Ecto neural progenitor cell (in vitro differentiated cells): ENCODE measurements at places on chromosomes 2 and 18.

DNA sequence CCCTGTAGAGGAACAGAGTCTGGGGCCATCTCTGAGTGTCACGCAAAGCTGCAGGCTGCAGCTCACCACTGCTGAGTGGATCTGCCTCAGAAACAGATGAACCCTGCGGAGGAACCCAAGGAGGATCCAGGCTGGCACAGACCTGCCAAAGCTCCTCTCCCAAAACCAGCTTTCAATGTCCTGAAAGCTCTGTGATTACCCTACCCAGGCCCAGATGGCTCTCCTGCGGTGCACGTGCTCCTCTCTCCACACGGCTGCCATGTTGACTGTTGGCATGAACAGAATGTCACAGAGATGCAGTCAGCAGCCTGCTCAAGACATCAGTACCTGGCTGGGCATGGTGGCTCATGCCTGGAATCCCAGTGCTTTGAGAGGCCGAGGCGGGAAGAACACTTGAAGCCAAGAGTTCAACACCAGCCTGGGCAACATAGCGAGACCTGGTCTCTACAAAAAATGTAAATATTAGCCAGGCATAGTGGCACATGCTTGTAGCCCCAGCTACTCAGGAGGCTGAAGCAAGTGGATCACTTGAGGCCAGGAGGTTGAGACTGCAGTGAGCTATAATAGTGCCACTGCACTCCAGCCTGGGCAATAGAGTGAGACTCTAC, 216.8 kb downstream of the MGAT5 start:
- DNase-seq = no peak

DNA sequence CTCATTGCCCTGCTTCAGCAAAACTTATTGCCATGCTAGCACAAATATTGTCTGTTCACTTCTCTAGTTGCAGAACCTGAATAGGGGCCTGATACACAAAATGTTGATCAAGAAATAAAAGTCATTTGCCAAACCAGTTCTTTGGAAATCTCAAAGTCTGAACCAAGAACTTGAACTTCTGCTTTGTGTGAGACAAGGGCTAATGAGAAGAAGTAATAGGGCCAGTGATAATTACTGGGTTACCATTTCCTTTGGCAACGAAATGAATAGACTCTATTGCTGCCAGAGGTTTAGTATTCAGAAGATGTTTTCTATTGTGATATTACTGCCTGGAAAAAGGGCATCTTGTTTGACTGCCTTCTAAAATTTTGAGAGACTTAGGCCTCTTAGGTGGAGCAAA, 35.0 kb downstream of the TMEFF2 start:
- no peak for DNase-seq

DNA sequence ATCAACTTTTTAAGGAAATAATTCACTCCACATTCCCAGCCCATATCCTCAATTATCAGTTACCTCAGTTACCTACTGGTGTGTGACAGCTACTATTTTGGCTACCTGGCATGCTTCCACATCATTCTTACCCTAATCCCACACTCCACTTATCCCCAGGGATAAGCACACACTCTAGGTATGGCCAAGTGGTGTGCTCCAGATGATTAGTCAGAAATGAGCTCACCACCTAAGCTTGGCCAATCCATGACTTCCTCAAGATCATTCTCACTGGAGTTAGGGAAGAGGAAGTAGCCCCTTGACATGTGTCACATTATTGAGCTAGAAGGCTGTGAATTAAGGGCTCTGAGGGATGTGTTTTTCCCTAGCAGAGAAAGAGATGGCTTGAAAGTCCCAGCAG, 20.9 kb upstream of the SMAD4 start:
- no peak for DNase-seq

DNA sequence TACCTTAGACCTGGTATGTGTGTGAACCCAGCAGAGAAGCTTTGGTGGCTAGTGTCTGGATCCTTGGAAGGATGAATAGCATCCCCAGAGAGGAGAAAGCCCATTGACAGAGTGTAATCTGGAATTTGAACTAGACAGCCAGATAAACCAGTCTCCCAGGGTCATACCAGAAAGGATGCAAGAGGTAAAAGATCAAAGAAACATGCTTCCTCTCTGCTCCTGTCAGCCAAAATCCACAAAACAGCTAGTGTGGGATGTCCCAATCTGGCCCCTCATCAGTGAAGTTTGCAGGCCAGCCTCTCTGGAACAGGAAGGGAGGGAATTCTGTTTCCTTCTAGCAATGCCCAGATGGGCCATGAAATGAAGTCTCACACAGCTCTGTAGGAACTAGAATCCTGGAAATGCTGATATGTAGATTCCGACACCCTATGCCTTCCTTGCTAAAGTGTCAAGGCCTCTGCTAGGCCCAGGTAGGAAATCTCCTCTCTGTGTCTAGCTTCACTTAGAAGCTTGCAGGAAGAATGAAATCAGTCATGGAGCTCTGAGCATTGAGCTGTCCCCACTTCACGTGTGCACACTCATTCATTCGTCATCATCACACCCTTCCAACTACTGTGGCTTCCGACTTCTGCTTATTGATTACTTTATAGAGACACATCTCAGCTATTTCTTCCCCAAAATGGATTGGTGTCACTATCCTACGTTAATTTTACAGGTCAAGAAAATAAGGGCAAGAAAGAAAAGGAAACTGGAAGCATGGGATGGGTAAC, 38.0 kb downstream of the EVA1A start:
- DNase-seq = no peak

- DNase-seq = no peak
These were observed 13.7 kb downstream of the NCKAP1 start for GRCh38 chr2:183024339-183025095.

GRCh38 chr2:241053576-241054251, 48.4 kb downstream of the MTERF4 start:
- no peak for DNase-seq

GRCh38 chr18:23812546-23813440, 123.5 kb downstream of the LAMA3 start:
- DNase-seq = no peak

DNA sequence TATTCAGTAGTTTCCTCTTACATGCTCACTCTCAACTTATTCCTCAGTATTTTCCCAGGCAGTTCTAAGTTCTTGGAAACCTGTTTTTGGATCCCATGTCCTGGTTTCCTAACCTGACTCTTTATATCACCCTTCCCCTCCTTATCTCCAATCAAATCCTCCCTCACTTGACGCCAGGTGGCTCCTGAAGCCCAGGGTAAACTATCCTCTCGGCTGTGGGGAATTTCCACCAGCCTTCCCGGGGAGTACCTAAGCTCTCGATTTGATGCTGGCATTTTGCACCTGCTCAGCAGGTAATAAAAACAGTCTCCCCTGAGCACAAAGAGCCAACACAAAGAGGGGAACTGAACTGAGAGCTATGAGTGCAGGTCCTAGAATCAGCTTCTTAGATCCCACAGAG, 538.0 kb downstream of the SLC4A3 start:
- DNase-seq = no peak

GRCh38 chr2:172928756-172929155, 146.9 kb upstream of the MAP3K20 start:
- DNase-seq = no peak

GRCh38 chr2:162072181-162072702, 1.8 kb downstream of the DPP4 start:
- DNase-seq = no peak

DNA sequence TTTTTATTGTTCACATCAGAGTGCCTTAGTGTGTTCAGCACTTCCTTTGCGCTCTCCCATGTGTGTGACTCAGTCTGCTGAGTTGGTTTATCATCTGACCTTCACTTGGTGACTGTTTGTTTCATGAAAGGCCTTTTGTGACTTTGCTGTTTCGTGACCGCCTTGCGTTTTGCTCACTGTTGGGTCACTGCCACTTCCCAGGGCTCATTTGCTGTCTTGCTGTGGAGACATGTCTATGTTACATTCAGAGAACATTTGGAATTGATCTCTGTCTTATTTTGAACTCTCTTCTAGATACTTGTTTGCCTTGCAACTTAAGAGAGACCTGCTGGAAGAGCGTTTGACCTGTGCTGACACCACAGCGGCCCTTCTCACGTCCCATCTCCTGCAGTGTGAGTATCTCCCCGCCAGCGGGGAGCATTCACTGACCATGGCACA, 54.7 kb downstream of the FARP2 start:
- DNase-seq = no peak

DNA sequence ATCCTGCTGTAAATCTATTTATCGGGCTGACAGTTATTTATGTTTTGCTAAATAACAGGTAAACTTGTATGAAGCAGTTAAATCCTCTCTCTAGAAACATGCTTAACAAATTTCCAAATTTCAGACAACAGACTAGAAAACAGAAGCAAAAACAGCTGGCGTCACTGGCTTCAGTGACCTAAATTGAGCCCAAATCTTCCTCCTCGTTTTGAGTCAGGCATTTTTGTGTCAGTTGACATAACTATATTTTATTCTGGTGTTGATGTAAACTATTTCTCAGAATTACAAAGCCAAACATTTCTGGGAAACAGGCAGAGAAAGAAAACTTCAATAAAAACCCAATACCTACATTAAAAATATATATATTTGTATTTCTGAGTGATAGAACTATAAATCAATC, 21.7 kb downstream of the RBMS1 start:
- DNase-seq = no peak

- no peak for DNase-seq
These were observed 116.9 kb upstream of the FHL2 start for GRCh38 chr2:105515581-105516415.

GRCh38 chr2:129239141-129239540, 740.3 kb upstream of the RAB6C start:
- DNase-seq = no peak

DNA sequence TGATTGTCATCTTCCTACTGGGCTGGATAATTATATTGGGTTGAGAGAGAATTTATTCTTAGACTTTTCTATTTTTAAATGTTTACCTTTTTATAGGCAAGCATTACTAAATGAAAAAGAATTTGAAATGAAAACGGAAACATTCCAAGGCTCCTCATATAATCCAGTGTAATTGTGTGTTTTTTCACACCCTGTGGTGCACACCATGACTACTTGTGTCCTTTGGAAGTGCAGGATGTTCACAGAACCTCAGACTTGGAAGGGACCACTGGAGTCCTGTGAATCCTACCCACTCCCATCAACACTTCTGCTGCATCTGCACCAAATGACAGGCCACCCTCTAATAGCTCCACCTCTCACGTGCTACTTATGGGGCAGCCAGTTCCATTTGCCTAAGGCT, 48.0 kb downstream of the NAT8 start:
- DNase-seq = no peak

DNA sequence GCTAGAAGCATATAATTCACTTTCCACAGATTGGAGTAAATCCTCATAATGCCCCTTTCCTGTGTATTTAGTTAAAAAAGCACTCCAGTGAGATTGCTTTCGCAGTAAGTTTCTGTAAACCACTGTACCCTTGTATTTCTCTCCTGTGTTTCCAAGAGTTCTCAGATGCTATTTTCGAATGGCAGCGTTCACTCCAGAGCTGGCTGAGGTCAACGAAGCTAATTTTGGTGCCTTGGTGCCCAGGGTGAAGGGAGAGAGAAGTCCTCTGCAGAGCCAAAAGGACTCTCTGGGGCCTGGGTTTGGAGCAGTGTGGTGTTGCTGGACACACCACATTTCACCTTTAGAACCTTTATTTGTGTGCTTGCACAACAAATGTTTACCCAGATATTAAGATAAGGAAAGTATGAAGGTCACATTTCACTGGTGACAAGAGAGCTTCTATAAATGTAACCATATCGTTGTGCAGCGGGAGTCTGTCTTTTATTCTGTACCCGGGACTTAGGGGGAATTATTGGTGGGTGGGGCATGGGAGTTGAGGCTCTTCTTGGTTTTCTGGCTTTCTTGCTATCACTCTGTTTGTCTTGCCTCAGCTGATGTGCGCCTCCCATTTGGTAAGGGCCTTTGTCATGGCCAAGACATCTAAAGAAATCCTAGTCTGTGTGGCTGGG, 9.9 kb downstream of the EPAS1 start:
- DNase-seq = no peak

DNA sequence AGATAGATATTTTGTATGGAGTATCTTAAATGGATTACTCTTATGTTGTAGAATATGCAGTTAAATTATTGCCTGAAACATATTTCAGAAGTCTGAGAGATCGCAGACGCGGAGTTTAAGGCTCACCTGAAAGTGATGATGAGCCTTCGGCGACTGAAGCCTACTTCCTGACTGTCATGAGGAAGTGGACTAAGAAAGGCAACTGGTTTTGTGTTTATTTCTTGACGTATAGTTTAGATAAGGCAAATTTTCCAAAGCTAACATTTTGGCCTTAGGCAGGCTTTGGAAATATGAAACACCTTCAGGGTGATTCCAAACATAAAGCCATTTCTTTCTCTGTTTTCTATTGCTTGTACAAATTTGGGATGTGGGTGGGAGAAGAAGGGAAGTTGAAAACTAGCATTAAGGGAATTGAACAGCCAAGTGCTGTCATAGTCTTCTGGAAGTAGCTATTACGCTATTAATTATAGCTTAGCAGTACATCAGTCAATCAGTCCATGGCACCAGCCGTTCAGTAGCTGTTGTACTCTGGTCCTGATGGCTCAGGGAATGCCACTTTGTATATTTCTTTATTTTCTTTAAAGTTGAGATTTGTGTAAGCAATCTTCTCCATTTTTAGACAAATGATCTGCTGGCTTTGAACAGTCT, 1.5 kb downstream of the GRHL1 start:
- DNase-seq = no peak

DNA sequence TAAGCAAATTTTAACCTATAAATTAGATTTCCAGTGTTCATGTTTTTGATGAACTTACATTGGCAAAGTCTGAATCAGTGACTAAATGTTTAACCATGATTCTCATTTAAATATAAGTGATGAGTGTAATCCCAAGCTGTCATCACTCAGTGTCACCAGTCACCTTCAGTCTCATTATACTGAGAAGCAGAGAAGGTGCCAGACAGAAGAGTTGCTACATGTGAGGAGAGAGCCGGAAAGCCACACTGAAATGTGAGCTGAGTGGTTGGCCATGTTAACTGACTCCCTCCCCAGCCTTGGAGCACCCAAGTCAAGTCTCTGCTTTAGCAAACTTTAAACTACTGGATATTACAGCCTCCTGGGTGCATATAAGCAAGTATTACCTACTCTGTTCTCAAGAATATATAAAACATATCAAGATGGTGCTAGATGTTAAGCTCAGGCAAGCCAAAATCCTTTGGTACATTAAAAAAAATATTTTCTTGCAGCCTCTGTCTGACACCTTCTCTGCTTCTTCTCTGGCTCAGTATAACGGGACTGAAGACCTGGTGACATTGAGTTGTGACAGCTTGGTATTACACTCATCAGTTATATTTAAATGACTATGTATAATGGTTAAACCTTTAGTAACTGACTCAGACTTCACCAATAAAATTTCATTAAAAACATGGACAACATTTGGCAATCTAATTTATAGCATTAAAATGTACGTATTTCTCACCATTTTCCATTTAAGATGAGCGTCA, 75.8 kb upstream of the MAP3K20 start:
- no peak for DNase-seq

- no peak for DNase-seq
These were observed 15.2 kb downstream of the CYB5A start for GRCh38 chr18:74276609-74277008.

- no peak for DNase-seq
These were observed 178.0 kb downstream of the RIT2 start for GRCh38 chr18:42937436-42937835.

GRCh38 chr2:208595386-208596275, 189.0 kb downstream of the PTH2R start:
- DNase-seq = no peak
